ENCODE measurements at places on chromosomes 5 and 9.

DNA sequence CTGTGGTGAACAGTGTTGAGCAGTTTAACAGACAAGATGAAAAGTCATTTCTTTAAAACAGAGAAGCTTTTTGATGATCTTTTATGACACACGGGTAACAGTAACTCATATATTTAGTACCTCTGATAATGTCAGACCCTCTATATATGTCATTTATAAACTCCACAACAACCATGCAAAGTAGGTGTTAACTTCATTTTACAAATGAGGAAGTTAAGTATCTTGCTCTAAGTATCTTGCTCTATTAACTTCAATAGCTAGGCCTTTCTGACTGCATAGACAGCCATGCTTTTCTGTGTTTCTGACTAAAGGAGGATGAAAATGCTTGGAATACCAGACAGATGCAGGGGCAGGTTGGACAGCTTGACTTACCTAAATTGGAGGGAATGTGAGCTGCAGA, 1.8 kb downstream of the NUDT2 start:
- no peak for DNase-seq

- DNase-seq, result no peak
Measured at GRCh38 chr5:60490597-60491166, 209.3 kb downstream of the DEPDC1B start.

GRCh38 chr9:133725886-133726285, 12.3 kb downstream of the SARDH start:
- DNase-seq, result no peak

DNA sequence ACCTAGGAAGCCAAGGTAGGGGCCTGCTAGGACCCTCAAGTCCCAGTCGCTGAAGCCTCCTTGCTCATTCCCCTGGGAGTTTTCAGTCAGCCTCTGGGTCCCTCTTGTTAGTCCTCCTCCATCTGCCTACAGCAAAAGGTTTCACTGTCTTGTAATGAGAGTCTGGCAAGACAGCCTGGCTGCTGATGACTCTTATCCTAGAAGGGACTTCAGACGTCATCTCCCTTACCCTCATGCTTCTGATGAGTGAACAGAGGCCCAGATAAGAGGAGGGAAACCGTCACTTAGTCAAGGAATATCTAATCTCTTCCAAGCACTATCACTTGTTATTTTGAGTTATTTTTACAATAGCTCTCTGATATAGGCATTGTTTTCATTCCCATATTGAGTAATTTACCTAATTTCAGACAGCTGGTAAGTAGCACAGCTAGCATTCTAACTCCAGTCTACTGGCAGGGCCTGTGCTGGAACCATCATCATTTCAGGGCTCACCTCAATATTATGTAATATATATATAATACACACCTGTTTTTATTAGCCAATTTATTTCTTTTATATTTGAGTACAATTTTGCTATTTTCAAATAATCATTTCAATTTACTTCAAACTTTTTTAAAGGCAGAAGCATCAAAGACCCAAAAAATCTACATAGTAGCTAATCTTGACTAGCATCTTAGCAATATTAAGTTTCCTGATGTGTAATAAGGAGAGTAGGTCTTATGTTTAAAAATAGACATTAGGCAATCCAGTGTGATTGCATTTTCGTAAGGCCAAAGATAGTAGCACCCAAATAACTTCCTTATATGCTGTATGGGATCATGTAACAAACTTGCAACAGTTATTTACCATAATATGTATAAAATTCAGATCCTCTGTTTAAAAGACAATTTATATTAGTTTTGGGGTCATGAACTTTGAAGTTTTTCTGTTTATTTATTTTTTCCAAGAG, 7.9 kb downstream of the CMYA5 start:
- no peak for DNase-seq

- no peak for DNase-seq
Measured at GRCh38 chr9:36521148-36521547, 51.5 kb upstream of the MELK start.

- DNase-seq, result no peak
Measured at GRCh38 chr5:115335301-115335700, 38.8 kb upstream of the CCDC112 start.

DNA sequence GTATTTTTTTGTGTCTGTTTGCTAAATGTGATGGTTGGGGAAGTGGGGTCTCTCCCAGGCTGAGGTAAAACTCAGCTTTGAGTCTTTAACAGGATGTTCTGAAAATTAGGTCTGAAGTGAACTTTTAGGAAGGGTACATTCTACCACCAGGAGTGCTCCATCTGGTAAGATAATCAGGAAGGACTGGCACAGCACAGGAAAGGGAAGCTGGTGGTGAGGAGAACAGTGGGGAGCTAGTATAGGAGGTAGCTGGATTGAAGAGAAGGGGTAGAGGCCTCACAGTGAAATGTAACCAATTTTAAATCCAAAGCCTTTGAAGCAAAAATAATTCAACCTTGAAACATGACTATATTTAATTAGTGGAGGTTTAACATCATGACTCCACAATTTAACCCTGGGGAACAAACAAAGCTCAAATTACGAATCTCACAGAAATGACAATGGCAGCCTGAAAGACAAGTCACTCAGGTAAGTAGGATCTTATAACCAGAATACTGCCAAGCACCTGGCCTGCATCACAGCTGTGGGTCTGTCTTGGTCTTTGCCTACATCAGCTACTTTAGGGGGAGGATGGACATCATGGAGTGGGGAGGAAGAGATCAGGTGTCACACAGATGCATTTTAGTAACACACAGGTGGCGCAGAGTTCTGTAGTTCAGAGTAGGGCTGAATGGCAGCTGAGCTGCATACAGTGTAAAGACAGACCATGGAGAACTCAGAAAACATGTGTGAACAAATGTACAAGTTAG, 445.3 kb downstream of the DMRT2 start:
- DNase-seq, result no peak

- peak; percentile 41 for DNase-seq
Measured at GRCh38 chr9:70609542-70610286, 195.3 kb upstream of the KLF9 start.

DNA sequence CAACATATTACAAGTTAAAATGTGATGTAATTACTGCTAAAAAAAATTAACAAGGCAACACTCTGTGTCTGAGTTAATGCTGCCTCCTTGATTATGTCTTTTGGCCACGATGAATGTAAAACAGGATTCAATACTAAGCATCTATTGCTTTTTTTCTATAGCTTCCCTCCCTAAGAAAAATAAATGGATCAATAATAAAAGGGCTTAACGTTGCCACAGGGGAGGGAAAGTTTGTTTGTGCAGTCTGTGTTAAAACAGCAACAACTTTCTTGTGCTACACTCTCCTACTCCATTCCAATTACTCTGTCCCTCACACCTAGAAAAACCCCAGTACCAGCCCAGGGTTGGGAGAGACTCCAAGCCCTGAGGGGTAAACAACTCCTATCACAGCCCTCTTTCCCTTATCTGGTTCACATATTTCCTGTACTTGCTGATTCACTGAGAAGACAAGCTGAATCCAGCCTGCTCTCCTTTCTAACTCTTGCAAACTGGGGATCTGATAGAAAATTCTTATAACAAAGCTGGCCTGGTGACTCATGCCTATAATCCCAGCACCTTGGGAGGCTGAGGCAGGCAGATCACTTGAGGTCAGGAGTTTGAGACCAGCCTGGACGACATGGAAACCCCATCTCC, 44.8 kb downstream of the PTPN3 start:
- no peak for DNase-seq

- peak; percentile 59 for DNase-seq
Measured at GRCh38 chr5:16936150-16936988, at the start of gene MYO10. MYO10 (minus strand) TSS chr5:16936288; CDS start chr5:16935808, 480 bp downstream.

- DNase-seq, result no peak
Measured at GRCh38 chr5:92795633-92796032, 785.4 kb downstream of the NR2F1-AS1 start.

DNA sequence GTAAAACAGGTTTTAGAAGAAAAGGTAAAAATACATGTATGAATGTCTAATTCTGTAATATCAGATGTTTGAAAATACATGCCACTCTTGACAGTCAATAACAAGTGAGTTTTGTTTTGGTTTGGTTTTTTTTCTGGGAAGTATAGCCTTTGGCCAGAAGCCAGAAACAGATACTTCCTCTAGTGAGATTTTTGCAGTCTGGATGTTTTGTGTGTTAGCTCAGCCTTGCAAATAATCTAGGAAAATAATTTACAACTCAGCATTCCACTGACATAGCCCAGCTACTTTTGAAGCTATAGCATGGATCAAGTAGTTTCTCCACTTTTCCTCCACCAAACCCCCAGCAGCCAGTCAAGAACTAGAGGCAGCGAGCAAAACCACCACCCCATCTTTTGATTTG, 56.7 kb downstream of the SLC1A1 start:
- DNase-seq, result peak; percentile 7

DNA sequence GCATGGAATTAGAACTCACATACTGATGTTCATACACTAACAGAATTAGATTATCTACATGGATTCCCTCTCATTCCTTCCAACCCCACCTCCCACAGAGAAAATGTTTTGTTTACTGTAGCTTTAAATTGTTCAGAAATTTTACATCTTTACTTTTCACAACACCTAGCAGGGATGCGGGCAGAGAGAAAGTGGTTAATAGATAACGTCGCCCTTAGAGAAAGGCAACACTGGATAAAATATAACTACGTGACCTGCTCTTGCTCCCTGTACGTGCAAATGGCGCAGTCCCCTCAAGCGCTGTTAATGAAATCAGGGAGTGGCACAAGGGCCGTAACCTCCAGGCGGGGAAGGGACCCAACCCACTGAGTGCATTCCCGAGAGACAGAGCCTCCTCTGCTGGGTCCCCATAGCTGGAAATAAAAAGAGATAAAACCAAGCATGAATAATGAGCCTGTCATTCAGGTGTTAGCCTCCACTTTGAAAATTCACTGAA, 125.3 kb upstream of the DAPK1 start:
- DNase-seq, result no peak

- DNase-seq, result no peak
Measured at GRCh38 chr5:157336423-157336744, 70.5 kb downstream of the CYFIP2 start.

DNA sequence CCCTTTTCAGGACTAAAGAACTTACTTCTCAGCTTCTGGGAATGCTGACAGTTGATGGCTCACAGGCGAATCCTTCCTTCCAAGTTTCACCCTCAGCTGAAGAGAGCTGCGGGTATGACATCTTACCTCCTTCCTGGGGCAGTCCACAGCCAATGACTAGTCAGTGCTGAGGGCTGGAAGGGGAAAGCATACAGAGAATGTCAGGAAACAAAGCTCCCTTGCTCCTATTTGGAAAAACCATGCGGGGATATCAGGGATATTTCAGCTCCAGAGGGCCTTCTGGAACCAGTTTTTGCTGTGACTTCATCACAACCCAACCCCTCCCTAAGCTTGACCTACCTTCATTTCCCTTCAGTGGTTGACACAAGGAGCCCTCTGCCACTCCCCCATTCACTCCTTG, 15.7 kb downstream of the FTMT start:
- no peak for DNase-seq

- DNase-seq, result no peak
Measured at GRCh38 chr5:148072207-148072606, 8.4 kb downstream of the SPINK5 start.

GRCh38 chr5:91474201-91474600, 91.1 kb upstream of the ARRDC3 start:
- no peak for DNase-seq

GRCh38 chr5:169417676-169418075, 116.7 kb upstream of the SLIT3 start:
- no peak for DNase-seq

DNA sequence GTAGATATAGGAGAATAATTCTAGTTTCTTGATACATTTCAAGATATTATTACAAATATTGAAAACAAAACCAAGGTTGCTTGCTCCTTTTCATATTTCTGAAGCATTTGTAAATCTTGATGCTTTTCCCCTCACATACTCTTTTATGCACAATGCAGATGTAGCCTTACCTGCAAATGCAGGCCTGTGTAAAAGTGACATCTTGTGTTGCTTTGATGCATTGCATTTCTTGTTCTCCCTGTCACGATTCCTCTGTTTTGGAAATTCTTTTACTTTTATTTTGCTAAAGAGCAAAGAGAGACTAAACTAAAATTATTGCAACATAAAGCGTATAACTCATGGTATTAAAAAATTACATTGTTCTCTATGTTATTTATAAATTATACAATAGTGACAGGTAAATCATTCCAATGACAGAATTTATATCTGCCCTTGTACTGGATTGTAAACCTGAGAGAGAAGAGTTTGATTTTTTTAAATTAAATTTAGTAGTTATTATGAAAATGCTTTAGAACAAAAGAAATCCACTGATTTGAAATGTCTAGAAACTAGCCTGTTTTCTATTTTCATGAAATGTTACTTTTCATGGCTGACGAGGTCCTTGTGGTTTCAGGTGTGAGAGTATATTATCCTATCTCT, 970.0 kb downstream of the MAT2B start:
- DNase-seq, result no peak

DNA sequence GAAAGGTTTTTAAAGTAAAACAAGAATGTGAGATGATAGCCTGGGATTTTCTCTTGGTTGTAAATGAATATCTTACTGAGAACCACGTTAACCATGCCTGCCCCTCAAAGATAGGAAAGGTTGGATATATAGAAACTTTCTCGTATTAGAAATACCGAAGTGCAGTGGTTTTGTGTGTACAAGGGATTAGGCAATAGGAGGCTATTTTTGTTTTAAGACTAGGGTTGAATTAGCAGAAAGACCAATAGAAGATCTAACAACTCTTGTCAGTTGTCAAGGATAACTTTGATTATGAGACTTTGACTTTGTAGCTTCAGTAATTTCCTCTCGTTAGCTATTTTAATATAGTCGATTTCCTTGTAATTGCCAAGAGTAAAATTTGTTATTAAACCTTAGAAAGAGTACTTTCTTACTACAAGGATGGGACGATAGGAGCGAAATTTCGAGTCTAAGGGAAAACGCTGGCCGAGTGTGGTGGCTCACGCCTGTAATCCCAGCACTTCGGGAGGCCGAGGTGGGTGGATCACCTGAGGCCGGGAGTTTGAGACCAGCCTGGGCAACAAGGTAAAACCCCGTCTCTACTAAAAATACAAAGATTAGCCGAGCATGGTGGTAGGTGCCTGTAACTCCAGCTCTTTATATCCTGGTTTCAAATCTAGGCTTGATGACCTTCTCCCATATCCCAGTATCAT, 838 bp downstream of the POLK start:
- no peak for DNase-seq

- no peak for DNase-seq
Measured at GRCh38 chr9:135178498-135178897, 91.0 kb downstream of the OLFM1 start.

DNA sequence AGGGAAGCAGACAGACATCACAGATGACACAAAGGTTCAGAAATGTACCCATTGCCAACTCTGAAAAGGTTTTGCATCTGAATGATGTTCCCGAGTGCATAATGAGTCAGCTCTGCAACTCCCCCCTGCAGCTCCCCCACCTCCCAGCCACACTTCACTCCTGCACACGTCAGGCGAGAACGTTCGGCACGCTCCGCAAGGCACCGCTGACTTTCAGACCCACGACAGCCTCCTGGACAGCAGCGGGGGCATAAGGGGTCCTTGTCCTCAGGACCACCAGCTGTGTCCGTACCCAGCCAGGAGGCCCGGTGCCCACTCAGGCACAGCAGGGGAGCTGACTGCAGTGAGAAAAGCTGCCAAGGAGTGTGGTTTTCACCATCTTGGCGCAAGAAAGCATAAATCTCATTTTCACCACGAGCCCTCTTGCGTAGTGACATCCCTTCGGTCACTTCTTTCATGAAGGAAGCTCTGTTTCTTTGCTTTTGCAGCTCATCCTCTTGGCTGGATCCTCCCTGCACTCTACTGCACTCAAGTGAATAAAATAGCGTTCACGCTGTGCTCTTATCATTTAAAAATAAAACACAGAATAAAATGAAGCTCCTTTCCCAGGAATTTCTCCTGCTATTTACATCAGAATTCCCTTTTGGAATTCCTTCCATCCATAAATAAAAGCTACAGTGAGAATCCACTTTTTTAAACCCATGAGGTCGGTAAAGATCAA, 9.9 kb downstream of the GFPT2 start:
- no peak for DNase-seq

Measured in HS-27A (cell line).